Non-pigmented ciliary epithelial cell (primary cell): ENCODE measurements at places on chromosomes 3 and 15.

DNA sequence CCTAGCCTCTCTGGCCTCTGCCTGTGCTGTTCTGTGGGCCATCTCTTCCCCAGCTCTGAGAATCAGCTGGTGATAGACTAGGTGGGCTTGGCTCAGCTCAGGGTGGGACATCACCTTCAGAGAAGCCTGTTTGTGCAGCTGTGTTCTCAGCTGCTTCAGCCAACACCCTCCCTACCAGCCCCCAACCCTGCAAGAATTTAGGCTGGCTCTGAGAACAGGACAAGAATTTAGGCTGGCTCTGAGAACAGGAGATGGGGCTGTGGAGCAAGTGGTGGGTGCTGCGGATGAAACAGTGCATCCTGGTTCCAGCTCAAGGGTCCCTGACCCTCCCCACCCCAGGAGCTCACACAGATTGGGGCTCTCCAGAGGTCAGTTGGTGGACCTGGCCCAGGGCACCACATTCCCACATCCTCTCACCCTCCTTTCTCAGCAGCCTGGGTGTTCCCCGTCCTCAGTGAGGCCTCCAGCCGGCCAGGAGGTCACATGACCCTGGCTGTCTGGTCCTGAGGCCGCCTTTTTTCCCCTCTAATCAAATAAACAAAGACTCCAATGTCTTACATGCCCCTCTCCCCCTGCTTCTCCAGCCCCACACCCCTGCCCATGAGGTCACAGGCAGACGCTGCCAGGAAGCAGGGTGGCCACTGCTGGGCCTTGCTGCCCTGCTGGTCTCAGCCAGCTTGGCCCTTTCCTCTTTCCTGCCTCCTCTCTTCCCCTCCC lies 14.9 kb downstream of the PLEKHO2 start:
- DNase-seq = no peak

DNA sequence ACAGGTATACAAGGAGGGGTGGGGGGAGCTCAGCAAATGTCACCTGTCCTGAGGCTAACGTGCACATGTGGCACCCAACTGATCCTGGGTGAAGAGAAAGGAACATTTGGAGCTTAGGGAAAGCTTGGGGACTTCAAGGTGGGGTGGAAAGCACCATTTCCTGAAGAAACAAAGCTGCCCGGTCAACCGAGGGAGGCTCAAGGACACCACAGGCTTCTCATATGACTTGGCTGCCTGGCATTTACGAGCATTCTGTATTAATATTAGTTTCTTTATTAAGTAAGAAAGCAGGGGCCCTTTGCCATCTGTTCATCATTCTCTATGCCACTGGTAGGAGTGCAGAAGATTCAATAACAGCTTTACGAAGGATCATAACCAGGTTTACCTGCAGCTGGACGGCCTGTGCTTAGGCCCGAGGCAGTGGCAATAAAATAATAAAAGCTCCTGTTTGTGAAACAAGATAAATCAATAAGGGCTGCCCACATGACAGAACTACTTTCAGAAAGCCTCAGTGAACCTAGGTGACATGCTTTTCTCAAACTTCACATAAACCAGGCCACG lies 54.0 kb downstream of the ETV5 start:
- DNase-seq = no peak

DNA sequence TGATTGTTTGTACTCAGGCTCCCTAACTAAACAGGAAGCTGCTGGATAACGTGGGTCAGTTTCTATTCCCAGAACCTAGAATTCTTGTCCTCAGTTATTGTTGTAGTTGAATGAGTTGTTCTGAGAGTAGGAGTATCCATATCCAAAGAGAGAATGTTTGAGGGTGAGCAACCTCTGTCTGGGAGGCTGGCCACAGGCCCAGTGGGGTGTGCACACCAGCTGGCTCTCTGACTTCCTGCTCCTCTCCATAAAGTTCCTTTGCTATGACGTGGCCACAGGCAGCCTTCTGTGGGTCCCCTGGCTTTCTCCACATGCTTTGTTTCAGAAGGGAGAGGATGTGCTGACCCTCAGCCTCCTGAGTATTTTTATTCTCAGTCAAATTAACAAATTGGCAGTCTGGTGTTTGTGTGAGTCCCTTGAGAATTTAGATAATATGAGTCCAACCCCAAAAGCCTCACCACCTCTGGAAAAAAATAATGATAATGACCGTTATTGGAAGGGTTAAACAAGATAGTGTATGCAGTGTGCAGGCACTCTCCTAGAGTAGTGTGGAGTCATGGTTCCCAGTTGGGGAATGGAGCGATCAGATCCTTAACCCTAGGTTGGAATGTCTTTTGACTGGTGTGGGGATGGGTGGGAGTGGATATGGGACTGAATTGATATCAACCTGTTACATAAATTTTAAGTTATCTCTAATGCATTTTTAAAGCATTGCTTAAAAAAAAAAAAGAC lies 47.6 kb upstream of the MED12L start:
- peak; percentile 88 for DNase-seq

- peak; percentile 87 for DNase-seq
These were observed 32.8 kb downstream of the CDIN1 start for GRCh38 chr15:36612063-36612788.
